Cardiac ventricle fibroblast (primary cell): ENCODE measurements at places on chromosomes 7 and 10. TPM values are rescaled to one million over a fixed set of nuclear protein-coding genes. Genes with fewer than 3 reads are reported as not detected.

TBXAS1 gene
- total RNA-seq: 13.5 and 14.3 TPM in 2 replicates

SUN3 gene
- total RNA-seq: not detected in 2 replicates

BHLHA15 gene
- total RNA-seq: not detected in 2 replicates

RSPH10B2 gene
- not detected in 2 replicates for total RNA-seq

CHAT gene
- not detected in 2 replicates for total RNA-seq

WBP1L gene
- 53.9 and 83.6 TPM in 2 replicates for total RNA-seq

SPACDR gene
- 0.44 and 5.0 TPM in 2 replicates for total RNA-seq

PTF1A gene
- total RNA-seq: not detected in 2 replicates

SRGN gene
- total RNA-seq: 245 and 294 TPM in 2 replicates

CPA2 gene
- not detected in 2 replicates for total RNA-seq

PIK3AP1 gene
- not detected in 2 replicates for total RNA-seq

GHRHR gene
- total RNA-seq: not detected in 2 replicates

TMEM176A gene
- 0.31 and 0.54 TPM in 2 replicates for total RNA-seq

YKT6 gene
- 58.7 and 63.3 TPM in 2 replicates for total RNA-seq

CCL26 gene
- not detected in 2 replicates for total RNA-seq

SLC26A3 gene
- total RNA-seq: not detected in 2 replicates

ATOH7 gene
- total RNA-seq: not detected in 2 replicates

FAM25C gene
- total RNA-seq: not detected in 2 replicates

ELFN1 gene
- 0.68 and 1.1 TPM in 2 replicates for total RNA-seq

APBB1IP gene
- total RNA-seq: 7.2 and 8.4 TPM in 2 replicates

CHST15 gene
- 15.0 and 17.1 TPM in 2 replicates for total RNA-seq

FEZF1 gene
- total RNA-seq: not detected in 2 replicates

ZNF425 gene
- total RNA-seq: 2.4 and 3.5 TPM in 2 replicates
